Esophagus squamous epithelium (tissue), 5 donors: ENCODE measurements at places on chromosomes 11 and 22. TPM values are rescaled to one million over a fixed set of nuclear protein-coding genes. Genes with fewer than 3 reads are reported as not detected.

- no peaks in the 10 kb centered on the region for H3K27me3 ChIP-seq
- H3K36me3 ChIP-seq = no peaks in the 10 kb centered on the region
- no peak overlapping the region for H3K4me3 ChIP-seq
- no peaks in the 10 kb centered on the region for H3K4me1 ChIP-seq
Observed at GRCh38 chr11:71080239-71081097, 171.9 kb downstream of the SHANK2 start.

GRCh38 chr11:58576887-58577471, 1.3 kb upstream of the LPXN start:
- no peaks in the 10 kb centered on the region for H3K27me3 ChIP-seq
- no peak for DNase-seq
- H3K27ac ChIP-seq = peak overlapping the region; percentile 99
- H3K36me3 ChIP-seq = no peaks in the 10 kb centered on the region
- peaks cover 62% of the 10 kb centered on the region for H3K4me1 ChIP-seq

- H3K4me3 ChIP-seq = no peak overlapping the region
- no peak overlapping the region for H3K27ac ChIP-seq
- no peaks in the 10 kb centered on the region for H3K36me3 ChIP-seq
- no peak for DNase-seq
- H3K4me1 ChIP-seq = peaks cover 18% of the 10 kb centered on the region
- H3K27me3 ChIP-seq = no peaks in the 10 kb centered on the region
Observed at GRCh38 chr11:113574586-113574985, 99.4 kb upstream of the DRD2 start.

DNA sequence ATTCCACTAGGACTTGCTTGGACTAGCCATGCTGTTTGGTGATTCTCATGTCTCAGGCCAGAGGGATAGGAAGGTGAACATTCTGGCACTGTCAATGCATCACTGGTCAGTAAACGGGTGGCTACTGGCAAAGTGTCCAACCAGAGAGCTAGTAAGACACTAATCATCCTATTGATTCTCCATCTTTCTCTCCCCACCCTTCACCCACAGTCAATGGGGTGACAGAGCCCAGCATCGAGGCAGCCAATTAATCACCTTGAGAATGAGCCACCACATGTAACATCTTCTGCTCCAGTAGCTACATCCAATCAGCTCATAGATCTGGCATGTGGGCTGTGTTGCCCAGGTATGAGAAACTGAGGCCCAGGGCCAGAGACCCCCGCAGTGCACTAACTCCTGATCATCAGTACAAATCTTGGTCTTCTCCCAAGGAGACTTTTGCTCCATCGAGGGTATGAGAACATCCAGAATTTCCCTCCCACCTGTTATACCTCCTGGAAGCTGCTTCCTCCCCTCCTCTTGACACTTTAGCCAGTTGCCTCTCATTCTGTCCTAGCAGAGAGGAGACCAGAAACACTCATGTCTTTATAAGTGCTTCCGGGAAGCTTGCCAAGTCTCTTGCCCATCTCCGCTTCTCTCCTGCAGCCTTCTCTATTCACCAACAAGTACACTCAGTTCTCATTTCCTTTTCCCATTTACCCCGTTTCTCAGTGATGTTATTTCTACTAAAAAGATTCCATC, 17.0 kb downstream of the HTR3A start:
- H3K27ac ChIP-seq = no peak overlapping the region
- H3K36me3 ChIP-seq = no peaks in the 10 kb centered on the region
- no peak overlapping the region for H3K4me3 ChIP-seq
- no peak for DNase-seq
- peaks cover 72% of the 10 kb centered on the region for H3K27me3 ChIP-seq

The TRIM49 gene
- not detected for total RNA-seq

The OR56A1 gene
- not detected for total RNA-seq

The ALDH3B1 gene
- 1.6 TPM for total RNA-seq

The BAIAP2L2 gene
- total RNA-seq = 0.26 TPM

The APOA4 gene
- total RNA-seq = not detected

The CLTCL1 gene
- 3.0 TPM for total RNA-seq

The ST13 gene
- total RNA-seq = 56.2 TPM

The NLRP10 gene
- not detected for total RNA-seq
